ENCODE measurements at places on chromosomes 6 and 20.

GRCh38 chr20:24736131-24736843, 212.8 kb upstream of the CST7 start:
- DNase-seq = no peak

DNA sequence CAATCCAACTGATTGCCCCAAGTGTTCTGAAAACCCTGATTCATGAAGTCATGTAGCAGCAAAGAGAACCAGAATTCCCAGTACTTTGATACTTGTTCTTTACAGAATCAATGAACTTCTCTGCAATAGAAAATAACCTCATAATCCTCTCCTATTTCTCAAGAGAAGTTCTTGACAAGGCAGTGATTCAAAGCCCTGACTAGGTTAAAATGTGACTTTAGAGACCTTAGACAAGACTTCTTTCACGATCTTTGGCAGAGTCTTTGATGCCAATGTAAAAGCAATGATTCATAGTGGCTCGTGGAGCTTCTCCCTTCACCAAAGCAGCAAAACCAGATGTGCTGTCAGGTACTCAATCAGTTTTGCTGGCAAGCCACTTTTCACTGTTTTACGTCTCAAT, 95.2 kb downstream of the CDK19 start:
- no peak for DNase-seq

GRCh38 chr6:131914967-131915751, 36.0 kb downstream of the CCN2 start:
- DNase-seq = no peak

- no peak for DNase-seq
These were observed 36.5 kb upstream of the KIF13A start for GRCh38 chr6:18023891-18024290.

- DNase-seq = no peak
These were observed 243.8 kb downstream of the PLCB1 start for GRCh38 chr20:8375898-8376297.

DNA sequence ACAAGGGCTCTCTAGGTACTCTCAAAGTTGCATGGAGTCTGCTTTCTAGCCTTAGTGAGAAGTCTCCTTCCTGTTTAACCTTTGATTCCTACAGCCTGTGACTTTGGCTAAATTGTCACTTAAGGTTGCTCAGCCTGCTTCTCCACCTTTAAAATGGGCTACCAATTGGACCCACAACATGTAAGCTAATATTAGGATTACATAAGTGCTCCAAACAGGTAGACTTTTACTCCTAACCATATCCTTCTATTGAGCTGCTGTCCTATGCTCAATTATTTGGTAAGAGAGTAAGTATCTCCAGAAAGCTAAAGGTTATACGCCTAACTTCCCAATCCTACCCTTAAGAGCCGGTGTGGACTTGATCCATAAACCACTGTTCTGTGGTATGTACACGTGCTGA, 2.9 kb downstream of the PCNA start:
- DNase-seq = no peak

GRCh38 chr6:14149053-14149738, 31.6 kb downstream of the CD83 start:
- DNase-seq = no peak

Measured in cerebellar nuclear complex (tissue), 1 donor.